ENCODE measurements at places on chromosomes 16 and 17. TPM values are rescaled to one million over a fixed set of nuclear protein-coding genes. Genes with fewer than 3 reads are reported as not detected.

Gene CSH2
- total RNA-seq = not detected

Gene KRT33A
- not detected for total RNA-seq

Gene XAF1
- 67.4 TPM for total RNA-seq

Gene ZG16B
- not detected for total RNA-seq

Gene KRTAP2-3
- total RNA-seq = not detected

Gene MYO1C
- total RNA-seq = 326 TPM

Gene TERB1
- 0.58 TPM for total RNA-seq

Gene TP53TG3D
- total RNA-seq = 1.1 TPM

Gene OR2C1
- 0.40 TPM for total RNA-seq

Gene HASPIN
- 0.36 TPM for total RNA-seq

Gene NUDT7
- 8.2 TPM for total RNA-seq

Gene TIGD7
- 9.9 TPM for total RNA-seq

Gene ATP2A1
- 0.89 TPM for total RNA-seq

Gene DOC2B
- total RNA-seq = 27.2 TPM

Gene CCL22
- total RNA-seq = 0.13 TPM

Gene NRN1L
- 1.6 TPM for total RNA-seq

Gene CSH1
- not detected for total RNA-seq

Gene IL21R
- 1.7 TPM for total RNA-seq

Gene CACNB1
- total RNA-seq = 16.9 TPM

Gene TOM1L1
- 15.3 TPM for total RNA-seq

Gene HBM
- 10.4 TPM for total RNA-seq

Gene TAF1C
- 43.2 TPM for total RNA-seq

Gene IGSF6
- 9.1 TPM for total RNA-seq

Gene SAMD14
- 2.5 TPM for total RNA-seq

Gene GPR139
- not detected for total RNA-seq

Gene SLC12A3
- not detected for total RNA-seq

Gene VWA3A
- total RNA-seq = 0.71 TPM

Gene NEK8
- total RNA-seq = 3.4 TPM

Gene SLC5A10
- total RNA-seq = not detected

Gene ATP6V0C
- total RNA-seq = 134 TPM

Gene KRT33B
- not detected for total RNA-seq

Gene GPRC5C
- 62.9 TPM for total RNA-seq

Gene OR3A2
- total RNA-seq = 0.67 TPM

Gene COPZ2
- 72.7 TPM for total RNA-seq

Gene CD300E
- 3.8 TPM for total RNA-seq

Gene CYBA
- 87.4 TPM for total RNA-seq

Gene ORC6
- total RNA-seq = 1.8 TPM

Gene PIRT
- total RNA-seq = not detected

Gene SOX9
- 42.0 TPM for total RNA-seq

Gene HES7
- 1.1 TPM for total RNA-seq

Gene IGF2BP1
- not detected for total RNA-seq

Gene HNF1B
- total RNA-seq = not detected

Gene CDRT15
- not detected for total RNA-seq

Gene CX3CL1
- total RNA-seq = 21.3 TPM

Gene PPL
- 85.1 TPM for total RNA-seq

Gene MYH2
- not detected for total RNA-seq

Gene BAHCC1
- 47.8 TPM for total RNA-seq

Gene C16orf96
- 0.22 TPM for total RNA-seq

Gene FBXO39
- 0.98 TPM for total RNA-seq

Gene AOC2
- 1.6 TPM for total RNA-seq

Gene CTCF
- 44.0 TPM for total RNA-seq

Gene SARM1
- 12.7 TPM for total RNA-seq

Gene SNX20
- 2.6 TPM for total RNA-seq

Gene SLC35G6
- total RNA-seq = not detected

Gene AURKB
- total RNA-seq = 48.5 TPM

Gene PSMD7
- 64.9 TPM for total RNA-seq

Gene PROCA1
- total RNA-seq = 7.6 TPM
